ENCODE measurements at places on chromosomes 3 and 15. TPM values are rescaled to one million over a fixed set of nuclear protein-coding genes. Genes with fewer than 3 reads are reported as not detected.

Gene GOLGA8T
- not detected for total RNA-seq

Gene EPHB1
- total RNA-seq, result 8.7 TPM

Gene CCK
- 5.6 TPM for total RNA-seq

Gene MYZAP
- total RNA-seq, result 2.9 TPM

Gene SLC28A2
- total RNA-seq, result not detected

Gene CEP70
- 85.6 TPM for total RNA-seq

Gene FSD2
- total RNA-seq, result 2.9 TPM

Gene MYL3
- total RNA-seq, result 11.8 TPM

Gene SHF
- total RNA-seq, result 40.8 TPM

All from camera-type eye (tissue), 1 donor.